Left kidney (tissue), 8 donors: ENCODE measurements at places on chromosomes 16 and 17. TPM values are rescaled to one million over a fixed set of nuclear protein-coding genes. Genes with fewer than 3 reads are reported as not detected.
A peak's percentile ranks its signal among the peaks of the same experiment; 100 is the strongest.

- DNase-seq = peak; percentile 83
These were observed 12.3 kb downstream of the GLIS2 start for GRCh38 chr16:4328046-4328781.

SLC5A2 gene
- polyA plus RNA-seq = 62.1 TPM

DNA sequence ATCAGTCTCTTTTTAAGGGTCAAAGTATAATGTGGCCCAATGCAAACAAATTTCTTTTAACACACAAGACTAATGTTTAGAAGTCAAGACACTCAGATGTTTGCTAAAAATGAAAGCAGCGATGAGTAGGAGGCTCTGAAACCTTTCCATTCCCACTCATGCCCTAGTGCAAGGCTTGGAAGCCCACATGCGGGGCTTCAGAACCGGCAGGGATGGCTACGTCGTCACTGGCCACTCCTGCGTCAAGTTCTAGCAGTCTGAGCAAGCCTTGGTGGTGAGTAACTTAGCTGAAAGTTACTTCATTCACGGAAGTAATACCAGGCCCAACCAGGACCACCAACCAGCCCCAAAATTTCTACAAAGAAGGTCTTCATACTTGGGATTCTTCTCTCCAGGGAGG is 14.8 kb upstream of the TMED6 start:
- no peak for DNase-seq

DNA sequence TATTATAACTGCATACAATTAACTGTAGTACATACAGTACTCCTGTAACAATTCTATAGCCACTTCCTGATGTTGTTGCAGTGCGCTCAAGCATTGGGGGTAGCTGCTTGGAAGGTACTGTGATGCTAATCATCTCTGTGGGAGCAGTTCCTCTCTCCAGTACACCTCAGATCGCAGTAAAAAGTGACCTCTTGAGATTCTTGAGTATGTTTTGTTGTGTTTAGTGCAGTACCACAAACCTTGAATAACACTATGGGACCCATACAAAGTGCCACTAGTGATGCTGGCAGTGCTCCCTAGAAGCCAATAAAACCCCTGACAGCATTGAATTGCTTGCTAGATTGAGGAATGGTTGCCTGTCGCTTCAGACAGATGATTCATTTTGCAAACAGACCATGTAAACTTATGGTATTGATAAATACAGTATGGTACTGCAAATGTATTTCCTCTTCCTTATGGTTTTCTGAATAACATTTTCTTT is 193.0 kb downstream of the SPECC1 start:
- DNase-seq = no peak

DNA sequence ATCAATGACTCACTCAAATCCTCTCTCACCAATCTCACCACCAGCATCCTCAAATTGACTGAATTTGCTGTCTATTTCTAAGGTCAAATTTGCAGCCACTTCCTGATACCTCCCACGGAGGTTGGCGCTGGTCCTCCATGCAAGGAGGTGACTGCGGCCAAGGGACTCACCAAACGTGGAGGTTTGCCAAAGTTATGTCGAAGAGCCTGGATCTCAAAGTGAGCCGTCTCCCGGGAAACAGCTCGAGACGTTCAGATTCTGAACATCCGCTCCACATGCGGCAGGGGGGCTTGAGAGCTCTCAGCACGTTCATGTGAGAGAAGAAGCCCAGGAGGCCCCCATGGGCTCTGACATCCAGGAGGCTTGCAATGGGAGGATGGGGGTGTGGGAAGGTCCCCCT is 22.6 kb downstream of the LGALS3BP start:
- no peak for DNase-seq

DNA sequence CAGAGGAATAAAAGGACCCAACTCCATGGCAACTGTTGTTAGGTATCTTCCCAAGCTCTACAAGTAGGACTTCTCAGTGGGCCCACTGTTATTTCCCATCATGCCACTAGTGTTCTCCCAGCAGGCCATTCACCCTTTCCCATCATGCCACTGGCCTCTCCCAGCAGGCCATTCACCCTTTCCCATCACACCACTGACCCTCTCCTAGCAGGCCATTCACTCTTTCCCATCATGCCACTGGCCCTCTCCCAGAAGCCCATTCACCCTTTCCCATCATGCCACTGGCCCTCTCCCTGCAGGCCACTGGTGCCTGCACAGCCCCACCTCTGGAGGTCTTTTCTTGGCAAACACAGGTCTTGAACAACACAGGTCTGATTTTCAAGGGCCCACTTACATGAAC is 36.3 kb downstream of the IFT140 start:
- DNase-seq = no peak

- peak; percentile 43 for DNase-seq
These were observed 29.4 kb upstream of the SUPT4H1 start for GRCh38 chr17:58381124-58382035.

DNA sequence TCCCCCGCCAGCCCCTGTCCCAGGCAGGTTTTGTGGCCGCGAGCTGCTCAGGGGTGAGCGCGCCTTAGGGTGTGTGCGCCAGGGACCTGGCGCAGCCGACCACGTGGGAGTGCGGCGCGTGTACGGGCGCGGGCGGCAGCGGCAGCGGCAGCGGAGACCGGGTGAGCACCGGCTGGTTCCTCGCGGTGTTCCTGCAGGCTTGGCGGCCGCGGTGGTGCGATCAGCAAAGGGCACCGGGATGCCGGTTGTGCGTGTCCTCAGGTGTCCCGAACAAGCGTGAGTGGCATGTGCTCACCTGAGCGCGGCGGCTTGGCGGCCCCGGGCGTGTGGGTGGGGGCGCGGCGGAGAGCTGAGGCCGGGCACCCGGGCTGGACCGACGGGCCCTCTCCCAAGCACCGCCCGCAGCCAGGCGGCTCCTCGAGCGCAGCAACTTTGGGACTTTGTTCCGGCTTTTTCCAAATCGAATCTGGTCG is 381 bp upstream of the HSD11B2 start:
- DNase-seq = no peak

DNA sequence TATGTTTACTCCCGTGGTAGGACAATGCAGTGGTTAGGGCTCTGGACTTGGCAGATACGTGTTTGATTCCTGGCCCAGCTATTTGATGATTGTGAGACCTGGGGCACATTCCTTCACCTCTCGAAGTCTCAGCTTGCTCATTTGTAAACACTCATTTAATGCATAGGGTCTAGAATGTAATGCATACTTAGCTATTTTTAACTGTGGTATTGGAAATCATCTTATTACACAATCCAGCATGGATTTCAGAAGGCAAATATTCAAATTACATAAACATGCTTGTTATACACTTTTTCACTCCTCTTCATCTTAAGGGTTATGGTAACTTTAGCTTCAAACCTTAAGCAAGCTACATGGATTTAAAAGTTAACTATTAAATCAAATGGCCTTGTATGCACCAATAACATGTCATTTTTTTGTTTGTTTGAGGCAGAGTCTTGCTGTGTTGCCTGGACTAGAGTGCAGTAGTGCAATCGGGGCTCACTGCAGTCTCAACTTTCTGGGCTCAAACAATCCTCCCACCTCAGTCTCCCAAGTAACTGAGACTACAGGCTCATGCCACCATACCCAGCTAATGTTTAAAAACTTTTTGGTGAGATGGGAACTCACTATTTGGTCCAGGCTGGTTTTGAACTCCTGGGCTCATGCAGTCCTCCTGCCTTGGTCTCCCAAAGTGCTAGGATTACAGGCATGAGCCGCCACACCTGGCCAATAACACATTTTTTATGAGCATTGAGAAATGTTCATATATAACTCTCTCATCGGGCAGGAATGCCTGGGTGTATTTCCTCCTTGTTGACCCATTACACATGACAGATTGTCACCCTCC is 52.5 kb downstream of the VAT1L start:
- no peak for DNase-seq

DNA sequence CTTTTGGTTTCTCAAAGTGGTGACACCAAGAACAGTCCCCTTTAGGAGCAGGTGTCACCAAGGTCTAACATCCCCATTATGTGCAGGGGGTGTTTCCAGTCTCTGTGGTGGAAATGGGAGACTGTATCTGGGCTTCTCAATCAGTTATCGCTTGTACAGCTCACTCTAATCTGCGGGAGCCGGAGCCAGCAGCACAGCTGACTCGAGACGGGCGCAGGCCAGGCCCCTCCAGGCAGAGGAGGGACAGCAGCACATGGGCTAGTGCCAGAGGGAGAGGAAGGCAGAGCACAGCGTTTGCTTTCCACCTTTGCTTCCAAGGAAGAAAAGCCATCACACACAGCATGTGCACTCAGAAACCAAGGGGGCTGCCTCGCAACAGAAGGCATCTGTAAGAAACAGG is 91.2 kb upstream of the CREBBP start:
- no peak for DNase-seq

CD300A gene
- 0.91 TPM for polyA plus RNA-seq

- no peak for DNase-seq
These were observed 3.1 kb upstream of the KRT17 start for GRCh38 chr17:41627316-41628072.
